Panc1 (cell line): ENCODE measurements at places on chromosomes 5 and 9. TPM values are rescaled to one million over a fixed set of nuclear protein-coding genes. Genes with fewer than 3 reads are reported as not detected.

DNA sequence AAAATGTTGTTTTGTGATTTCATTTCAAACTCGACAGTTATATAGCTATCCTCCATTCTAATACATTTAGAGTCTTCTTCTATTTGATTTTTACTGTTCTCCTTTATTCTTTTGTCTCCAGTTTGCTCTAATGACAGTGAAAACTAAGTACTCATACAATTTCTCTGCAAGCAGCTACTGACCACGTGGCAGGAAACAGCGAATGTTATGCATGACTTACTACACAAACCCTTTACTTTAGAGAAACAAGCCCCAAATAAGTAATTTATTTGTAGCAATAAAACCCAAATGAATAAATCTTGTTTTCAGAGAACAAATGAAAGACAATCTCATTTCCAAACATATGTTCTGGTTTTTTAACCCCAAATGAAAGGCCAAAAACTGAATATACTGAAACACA lies 41.9 kb downstream of the CDH6 start:
- no peak overlapping the region for H3K4me3 ChIP-seq
- DNase-seq = no peak
- H3K27ac ChIP-seq = no peak overlapping the region
- H3K4me1 ChIP-seq = no peaks in the 10 kb centered on the region

GRCh38 chr9:98290411-98290810 lies 35.0 kb upstream of the TBC1D2 start:
- no peaks in the 10 kb centered on the region for H3K4me1 ChIP-seq
- H3K36me3 ChIP-seq = no peaks in the 10 kb centered on the region
- H3K4me3 ChIP-seq = no peak overlapping the region
- H3K27me3 ChIP-seq = no peaks in the 10 kb centered on the region

DNA sequence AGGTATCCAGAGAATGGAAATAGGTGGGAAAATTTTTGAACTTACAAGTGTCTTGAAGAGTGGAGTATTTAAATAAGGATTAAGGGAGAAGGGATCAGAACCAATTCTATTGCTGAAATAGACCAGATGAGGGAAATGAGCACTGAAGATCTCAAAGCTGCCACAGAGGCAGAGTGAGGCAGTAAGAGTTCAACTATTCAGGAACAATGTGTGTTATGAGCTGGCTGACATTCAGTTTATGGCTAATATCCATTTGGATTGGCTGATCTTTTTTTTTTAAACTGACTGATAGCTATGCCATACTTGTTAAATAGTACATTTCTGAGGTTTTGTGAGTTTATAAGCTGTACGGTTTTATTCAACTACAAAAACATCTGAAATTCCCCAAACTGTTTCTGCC lies 95.3 kb upstream of the GNA14 start:
- H3K27me3 ChIP-seq = no peaks in the 10 kb centered on the region
- DNase-seq = no peak
- H3K4me3 ChIP-seq = no peak overlapping the region
- H3K36me3 ChIP-seq = no peaks in the 10 kb centered on the region
- no peak overlapping the region for H3K27ac ChIP-seq
- no peaks in the 10 kb centered on the region for H3K4me1 ChIP-seq

GRCh38 chr5:61604076-61605025 lies 272.3 kb downstream of the ZSWIM6 start:
- no peaks in the 10 kb centered on the region; the same call in 1 of the 2 replicates for H3K27me3 ChIP-seq
- no peak for DNase-seq
- no peak overlapping the region for H3K27ac ChIP-seq
- peaks cover 12% of the 10 kb centered on the region for H3K4me1 ChIP-seq
- H3K36me3 ChIP-seq = no peaks in the 10 kb centered on the region
- no peak overlapping the region for H3K4me3 ChIP-seq

GRCh38 chr9:81492710-81493447 lies 196.5 kb downstream of the TLE1 start:
- no peak overlapping the region for H3K27ac ChIP-seq
- H3K36me3 ChIP-seq = no peaks in the 10 kb centered on the region
- no peaks in the 10 kb centered on the region for H3K4me1 ChIP-seq
- H3K27me3 ChIP-seq = no peaks in the 10 kb centered on the region
- H3K4me3 ChIP-seq = no peak overlapping the region

- no peak for DNase-seq
- no peak overlapping the region; the same call in 1 of the 2 replicates for H3K27ac ChIP-seq
- peaks cover 10% of the 10 kb centered on the region for H3K4me1 ChIP-seq
- no peaks in the 10 kb centered on the region for H3K27me3 ChIP-seq
- no peaks in the 10 kb centered on the region for H3K36me3 ChIP-seq
Measured at GRCh38 chr5:73218552-73219171, 45.7 kb downstream of the TMEM174 start.

Gene PCDHGB3
- 0.49 TPM for total RNA-seq
